Lung microvascular endothelial cell (primary cell): ENCODE measurements at places on chromosomes 12 and 14.

DNA sequence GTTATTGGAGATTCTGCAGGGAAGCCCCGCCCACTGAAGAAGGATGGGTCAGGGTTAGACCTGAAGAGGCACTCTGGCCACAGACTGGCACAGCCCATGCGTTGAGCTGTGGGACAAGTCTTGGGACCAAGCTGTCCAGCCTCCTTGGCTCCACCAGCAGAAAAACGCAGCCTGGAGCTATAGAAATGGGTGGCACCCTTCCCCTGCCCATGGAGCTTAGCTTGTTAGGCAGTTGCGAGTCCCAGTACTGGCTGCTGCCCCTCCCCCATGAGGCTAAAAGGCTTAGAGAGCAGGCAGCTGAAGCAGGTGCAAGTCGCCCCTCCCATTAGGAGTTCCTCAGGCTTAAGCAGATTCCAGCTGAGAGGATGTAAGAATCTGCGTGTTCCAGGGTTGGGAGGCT lies 1124.0 kb upstream of the TMEM132C start:
- no peak for DNase-seq

- DNase-seq, result peak; percentile 30
Observed at GRCh38 chr14:102046337-102047278, 40.2 kb downstream of the HSP90AA1 start.

- DNase-seq, result no peak
Observed at GRCh38 chr12:100553936-100554335, 19.5 kb upstream of the GAS2L3 start.

- DNase-seq, result no peak
Observed at GRCh38 chr12:117513353-117513752, 151.9 kb upstream of the NOS1 start.

DNA sequence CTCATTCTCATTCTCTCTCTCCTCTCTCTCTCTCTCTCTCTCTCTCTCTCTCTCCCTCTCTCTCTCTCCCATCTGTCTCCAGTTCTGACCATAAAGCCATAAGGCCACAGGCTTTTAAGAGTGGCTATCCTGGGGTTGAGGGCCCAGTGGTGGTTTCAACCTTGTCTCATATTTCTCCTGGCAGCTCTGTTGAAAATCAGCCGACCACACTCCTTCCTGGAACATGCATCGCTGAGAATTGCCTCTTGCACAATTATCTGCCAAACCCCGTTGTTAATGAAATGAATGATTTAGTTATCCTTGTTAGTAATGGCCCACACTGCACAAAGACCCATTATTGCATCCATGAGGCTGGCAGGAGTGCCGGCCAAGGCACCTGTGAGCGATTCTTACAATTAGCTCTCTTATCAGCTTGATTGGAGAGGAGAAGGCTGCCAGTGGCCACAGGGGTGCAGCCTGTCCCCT lies 30.4 kb upstream of the KCNA5 start:
- DNase-seq, result no peak

DNA sequence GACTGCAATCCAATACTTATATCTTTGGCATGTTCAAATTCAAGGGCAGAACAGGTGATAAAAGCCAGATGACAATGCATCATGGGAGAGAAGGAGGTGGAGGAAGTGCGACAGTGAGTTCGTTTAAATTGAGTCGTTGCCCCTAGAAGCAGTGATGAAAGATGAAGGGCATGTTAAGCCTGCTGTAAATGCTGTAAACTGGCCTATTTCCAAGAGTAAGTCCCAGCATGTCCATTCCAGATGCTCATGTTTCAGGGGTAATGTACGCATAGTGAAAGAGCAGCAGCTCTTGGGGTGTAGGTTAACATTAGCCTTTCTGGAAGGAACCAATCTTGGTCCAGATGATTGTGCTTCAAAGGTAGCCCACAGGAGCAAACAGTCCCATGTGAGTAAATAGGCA lies 97.1 kb downstream of the C2CD5 start:
- DNase-seq, result no peak

DNA sequence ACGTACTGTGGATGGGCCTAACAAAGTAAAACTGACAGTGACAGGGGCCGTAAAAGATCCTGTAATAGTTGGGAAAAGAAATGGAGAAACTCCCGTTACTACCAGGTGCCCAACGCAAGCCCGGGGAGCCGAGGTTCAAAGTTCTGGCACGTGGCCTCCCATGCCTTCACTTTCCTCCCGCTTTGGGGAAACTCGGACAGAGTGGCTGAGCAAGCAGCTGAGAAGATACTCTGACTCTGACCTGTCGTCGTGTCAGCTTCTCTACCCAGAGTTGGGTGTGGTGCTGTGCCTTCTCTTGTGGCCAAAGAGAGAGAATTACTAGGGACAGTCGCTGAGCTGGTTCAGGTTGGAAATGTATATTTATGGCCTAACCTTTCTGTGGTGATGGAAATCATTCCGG lies 1.7 kb downstream of the B4GALNT3 start:
- DNase-seq, result no peak

- DNase-seq, result no peak
Observed at GRCh38 chr12:93762912-93763553, 85.9 kb downstream of the CRADD start.

DNA sequence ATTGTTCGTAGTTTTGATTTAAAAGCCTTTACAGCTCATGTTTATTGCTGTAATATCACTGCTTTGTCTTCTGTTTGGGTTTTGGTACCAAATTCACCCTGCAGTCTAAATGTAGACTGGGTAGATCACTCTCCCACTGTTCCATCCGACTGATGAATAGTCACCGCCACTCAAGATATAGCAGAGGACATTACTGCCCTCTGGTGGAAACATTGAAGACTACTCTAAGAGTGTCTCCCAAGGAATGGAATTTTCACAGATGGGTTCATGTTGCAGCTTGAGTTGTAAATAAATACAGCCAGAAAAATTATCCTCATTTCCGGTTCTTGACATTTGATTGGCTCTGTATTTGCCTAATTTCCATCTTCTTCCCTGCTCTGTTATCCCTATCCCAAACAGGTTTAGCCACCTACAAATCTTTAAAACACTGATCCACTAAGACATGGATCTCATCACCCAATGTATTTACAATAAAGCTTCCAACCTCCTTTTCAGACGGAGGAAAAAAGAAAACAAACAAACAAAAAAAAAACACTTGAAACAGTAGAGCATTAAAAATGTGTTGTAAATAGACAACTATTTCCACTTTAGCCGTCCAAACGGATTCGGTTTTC lies 198.3 kb upstream of the CPNE8 start:
- peak; percentile 77 for DNase-seq

DNA sequence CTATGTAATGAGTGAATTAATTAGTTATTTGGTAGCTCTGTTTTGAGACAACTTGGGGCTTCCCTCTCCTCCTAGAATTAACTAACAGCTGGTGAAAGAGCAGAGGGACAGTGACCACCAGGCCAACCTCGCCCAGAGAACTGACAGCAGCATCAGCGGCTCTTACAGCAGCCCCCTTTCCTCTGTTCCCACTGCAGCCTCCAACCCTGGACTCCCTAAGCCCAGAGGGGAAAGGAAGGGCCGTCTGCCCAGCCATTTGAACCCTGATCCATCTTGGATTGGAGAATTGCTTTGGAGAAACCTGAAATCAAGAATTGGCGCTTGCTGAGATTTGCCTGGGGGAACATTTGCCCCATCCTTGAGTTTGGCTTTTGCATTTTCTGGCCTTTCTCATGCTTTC lies 45.5 kb downstream of the B4GALNT3 start:
- no peak for DNase-seq

GRCh38 chr12:98274430-98275130 lies 240.8 kb upstream of the TMPO start:
- DNase-seq, result no peak

DNA sequence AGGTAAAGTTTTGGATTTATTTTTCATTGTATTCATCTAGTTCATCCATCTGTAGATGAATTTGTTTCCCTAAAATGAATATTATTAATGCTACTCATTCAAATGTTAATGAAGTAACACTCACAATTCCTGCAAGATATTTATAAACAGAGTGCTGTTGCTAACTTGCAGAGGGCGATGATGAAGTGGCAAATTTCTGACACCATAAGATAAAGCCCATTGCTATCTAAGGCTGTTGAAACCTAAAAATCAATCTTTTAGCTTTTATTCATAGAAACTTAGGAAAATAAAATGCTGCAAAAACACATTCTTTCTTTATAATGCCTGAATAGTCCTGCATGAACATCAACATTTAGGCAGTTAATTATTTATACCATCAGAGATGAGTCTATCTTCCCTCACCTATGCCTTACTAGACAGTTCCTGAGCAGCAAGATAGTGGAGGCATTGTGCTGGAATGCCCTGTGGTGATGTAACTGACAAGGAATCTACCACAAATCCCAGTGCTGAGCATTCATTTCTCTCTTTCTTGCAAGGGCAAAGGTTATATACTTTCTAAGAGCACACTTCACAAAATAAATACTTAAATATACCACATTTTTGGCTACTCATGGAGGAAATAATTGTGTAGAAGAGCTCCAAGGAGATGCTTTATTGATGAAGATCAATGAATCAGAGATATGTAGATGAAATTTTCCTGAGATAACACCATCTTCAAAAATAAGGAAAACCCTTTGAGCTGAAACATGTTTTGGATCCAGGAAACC lies 57.6 kb downstream of the LMNTD1 start:
- DNase-seq, result peak; percentile 18

DNA sequence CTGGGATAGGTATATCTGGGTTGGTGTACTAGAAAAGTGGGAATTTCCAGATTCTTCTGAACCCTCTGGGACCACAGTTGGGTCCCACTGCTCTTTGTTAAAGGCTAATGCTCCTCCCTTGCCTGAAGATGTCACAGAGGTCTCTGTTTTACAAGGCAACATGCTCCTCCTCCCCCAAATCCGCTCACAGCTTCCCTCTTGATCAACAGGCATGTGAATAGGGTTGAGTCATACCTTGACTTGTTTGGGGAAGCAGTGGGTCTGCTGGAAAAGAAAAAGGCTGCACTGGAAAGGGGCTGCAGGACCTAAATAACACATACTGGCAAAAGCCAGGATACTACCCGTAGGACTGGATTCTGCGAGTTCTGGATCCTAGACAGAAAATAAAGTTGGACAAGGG lies 165.4 kb upstream of the TMEM260 start:
- DNase-seq, result peak; percentile 17

GRCh38 chr12:65918021-65918420 lies 93.7 kb downstream of the HMGA2 start:
- no peak for DNase-seq

GRCh38 chr12:79897617-79898016 lies 37.3 kb downstream of the PPP1R12A start:
- DNase-seq, result no peak

DNA sequence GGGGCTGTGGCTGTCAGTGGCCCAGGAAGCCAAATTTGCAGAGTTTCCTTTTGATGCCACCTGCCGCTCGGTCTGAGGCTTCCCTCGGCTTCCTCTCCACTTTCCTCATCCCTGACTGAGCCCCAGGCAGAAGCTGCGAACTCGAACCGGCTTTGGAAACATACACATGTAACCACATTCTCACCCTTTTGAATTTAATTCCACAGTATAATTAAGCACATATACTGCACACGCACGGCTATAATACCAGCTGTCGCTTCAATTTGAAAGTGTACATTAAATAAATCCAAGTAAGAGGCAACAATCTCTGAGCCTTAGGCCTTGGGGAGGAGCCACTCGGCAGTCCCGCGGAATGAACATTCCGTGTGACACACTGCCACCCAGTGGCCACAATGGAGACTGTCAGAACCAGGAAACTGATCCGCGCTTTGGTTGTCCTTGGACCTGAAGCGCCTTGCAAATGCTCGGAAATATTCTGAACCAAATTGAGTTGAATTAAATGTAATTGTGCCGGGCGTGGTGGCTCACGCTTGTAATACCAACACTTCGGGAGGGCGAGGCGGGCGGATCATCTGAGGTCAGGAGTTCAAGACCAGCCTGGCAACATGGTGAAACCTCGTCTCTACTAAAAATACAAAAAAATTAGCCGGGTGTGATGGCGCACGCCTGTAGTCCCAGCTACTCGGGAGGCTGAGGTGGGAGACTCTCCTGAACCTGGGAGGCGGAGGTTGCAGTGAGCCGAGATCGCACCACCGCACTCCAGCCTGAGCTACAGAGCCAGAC lies 117.9 kb upstream of the TMPO start:
- DNase-seq, result peak; percentile 84

DNA sequence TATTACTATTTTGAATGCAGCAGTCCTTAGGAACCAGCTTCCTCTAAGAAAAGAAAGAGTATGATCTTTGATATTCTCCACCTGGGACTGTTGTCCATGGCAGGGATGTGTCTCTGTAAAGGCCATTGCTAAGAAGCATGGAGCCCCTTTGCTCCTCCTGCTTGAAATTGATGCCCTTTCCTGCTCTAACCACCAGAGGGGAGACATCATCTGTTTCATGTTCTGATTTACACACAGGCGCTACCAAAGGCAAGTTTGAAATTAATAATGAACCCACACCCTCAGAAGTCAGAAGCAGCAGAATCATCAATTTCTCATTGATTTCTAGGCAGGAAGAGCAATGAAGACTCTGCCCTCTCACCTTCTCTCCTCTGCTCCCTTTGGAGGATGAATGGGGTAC lies 253.8 kb downstream of the RMST start:
- DNase-seq, result no peak

- DNase-seq, result peak; percentile 47
Observed at GRCh38 chr12:26524862-26525465, 308.0 kb downstream of the ITPR2 start.

DNA sequence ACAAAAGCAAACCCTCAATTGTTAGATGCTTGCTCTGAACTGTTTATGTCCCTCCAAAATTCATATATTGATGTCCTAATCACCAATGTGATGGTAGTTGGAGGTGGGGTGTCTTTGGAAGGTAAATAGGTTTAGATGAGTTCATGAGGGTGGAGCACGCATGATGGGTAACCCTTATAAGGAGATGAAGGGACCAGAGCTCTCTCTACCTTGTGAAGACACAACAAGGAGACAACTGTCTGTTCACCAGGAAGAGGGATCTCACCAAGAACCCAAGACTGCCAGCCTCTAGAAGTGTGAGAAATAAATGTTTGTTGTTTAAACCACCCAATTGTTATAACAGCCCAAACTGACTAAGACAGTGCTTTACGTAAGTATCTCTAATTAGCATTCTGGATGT lies 27.0 kb downstream of the DHRS2 start:
- DNase-seq, result no peak
